Fibroblast of lung (primary cell): ENCODE measurements at places on chromosomes 1 and 21.

- no peak for DNase-seq
Observed at GRCh38 chr1:955474-955873, 3.6 kb downstream of the NOC2L start.

DNA sequence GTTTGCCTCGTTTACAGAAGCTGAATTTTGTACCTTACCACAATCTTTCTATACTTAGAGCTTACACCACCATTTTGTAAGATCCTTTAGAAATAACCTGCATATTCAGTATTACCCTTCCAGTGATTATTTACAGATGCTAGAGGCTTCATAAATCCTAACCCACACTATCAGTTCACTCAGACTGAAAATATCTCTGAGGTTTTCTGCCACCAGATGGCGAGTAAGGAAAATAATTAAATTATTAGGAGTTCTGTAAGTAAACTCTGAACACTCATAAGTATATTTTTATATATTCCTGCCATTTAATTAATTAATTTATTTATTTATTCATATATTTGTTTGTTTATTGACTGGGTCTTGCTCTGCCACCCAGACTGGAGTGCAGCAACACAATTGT, 1635.2 kb downstream of the PLA2G4A start:
- DNase-seq: peak; percentile 10

GRCh38 chr1:31861346-31861745, 45.5 kb upstream of the SPOCD1 start:
- no peak for DNase-seq

DNA sequence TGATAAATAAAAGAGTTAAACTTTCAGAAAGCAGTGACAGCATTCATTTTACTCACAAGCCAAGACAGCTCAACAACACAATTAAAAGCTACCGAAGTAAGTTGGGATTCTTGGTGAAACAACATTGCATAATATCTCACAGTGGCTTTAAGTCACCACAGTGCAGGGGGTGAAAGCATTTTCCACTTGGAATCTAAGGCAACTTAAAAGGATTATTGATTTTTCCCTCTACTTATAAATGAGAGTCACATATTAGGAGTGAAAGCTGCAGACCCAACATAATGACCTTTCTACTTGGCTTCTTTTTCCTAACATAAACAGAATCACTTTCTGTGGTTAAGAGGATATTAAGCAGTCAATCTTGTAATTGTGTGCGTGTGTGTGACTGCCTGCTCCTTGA, 536.6 kb upstream of the CXADR start:
- DNase-seq: peak; percentile 8

GRCh38 chr1:98030976-98031375, 110.1 kb upstream of the DPYD start:
- DNase-seq: no peak

DNA sequence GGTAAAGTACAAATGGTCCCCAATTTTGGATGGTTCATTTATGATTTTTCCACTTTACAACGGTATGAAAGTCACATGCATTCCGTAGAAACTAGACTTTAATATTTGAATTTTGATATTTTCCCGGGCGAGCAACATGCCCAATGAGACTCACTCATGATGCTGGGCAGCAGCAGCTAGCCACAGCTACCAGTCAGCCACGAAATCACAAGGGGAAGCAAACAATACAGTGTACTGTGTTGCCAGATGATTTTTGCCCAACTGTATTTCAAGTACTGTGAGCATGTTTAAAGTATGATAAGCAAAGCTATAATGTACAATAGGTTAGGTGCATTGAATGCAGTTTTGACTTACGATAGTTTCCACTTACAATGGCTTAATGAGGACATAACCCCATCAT, 266.8 kb downstream of the VAV3 start:
- DNase-seq: no peak

DNA sequence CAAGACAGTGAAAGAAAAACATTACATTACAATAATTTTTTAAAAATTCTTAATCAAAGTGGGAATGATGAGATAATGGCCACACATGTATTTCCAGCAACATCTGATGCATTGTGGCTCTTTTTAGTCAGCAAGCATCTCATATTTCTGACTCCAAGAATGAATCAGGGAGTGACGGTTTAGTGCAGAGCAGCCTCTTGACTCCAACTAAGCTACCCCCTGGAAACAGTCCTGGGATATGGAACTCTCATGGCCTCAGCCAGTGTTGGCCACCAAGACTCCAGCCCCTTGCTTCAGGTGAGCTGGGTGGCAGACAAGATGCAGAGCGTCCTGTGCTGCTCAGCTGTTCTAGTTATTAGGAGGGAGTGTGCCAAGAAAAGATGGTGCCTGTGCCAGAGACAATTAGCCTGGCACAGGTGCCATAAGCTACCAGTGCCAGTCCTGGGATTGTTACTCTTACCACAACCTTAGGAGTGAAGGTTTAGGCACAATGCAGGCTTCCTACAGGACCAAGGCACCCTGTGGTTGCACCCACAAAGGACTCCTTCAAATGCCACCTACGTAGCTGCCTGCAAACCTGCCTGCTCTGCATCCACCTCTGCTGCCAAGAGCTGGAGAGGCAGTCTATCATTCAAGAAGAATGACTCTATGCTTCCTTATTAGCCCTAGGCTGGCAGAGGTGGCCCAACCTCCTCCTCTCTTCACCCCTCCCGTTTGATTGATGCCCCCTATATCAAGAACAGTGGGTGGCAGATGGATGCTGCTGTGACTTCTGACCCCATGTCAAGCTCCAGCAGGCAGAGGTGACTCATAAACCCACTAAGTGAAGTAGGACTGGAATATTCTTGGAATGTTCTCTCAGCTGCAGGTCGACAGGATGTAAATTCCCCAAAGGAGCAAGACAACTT, 6.0 kb upstream of the SEC16B start:
- peak; percentile 89 for DNase-seq

- no peak for DNase-seq
Observed at GRCh38 chr1:157700305-157700704, 264 bp downstream of the FCRL3 start.

GRCh38 chr1:215507119-215507518, 60.0 kb upstream of the KCTD3 start:
- peak; percentile 81 for DNase-seq

DNA sequence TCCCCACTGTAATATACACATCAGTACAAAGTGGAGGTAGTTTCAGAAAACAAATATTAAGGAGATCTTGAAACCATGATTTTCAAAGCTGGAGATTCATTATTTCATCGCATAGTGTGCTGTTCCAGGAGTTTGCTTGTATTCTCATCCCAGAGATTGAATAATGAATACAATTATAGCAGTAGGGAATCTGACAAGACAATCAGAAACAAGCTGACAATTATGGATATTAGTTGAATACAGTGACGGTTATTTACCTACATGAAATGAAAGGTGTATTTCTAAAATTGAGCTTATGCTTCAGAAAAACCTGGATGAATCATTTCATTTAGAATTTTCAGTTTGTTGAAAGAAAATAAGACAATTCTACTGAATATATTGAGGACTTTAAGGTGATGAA, 2119.0 kb downstream of the MRPL39 start:
- no peak for DNase-seq

GRCh38 chr1:158087320-158087927, 93.3 kb upstream of the CD1D start:
- peak; percentile 69 for DNase-seq

DNA sequence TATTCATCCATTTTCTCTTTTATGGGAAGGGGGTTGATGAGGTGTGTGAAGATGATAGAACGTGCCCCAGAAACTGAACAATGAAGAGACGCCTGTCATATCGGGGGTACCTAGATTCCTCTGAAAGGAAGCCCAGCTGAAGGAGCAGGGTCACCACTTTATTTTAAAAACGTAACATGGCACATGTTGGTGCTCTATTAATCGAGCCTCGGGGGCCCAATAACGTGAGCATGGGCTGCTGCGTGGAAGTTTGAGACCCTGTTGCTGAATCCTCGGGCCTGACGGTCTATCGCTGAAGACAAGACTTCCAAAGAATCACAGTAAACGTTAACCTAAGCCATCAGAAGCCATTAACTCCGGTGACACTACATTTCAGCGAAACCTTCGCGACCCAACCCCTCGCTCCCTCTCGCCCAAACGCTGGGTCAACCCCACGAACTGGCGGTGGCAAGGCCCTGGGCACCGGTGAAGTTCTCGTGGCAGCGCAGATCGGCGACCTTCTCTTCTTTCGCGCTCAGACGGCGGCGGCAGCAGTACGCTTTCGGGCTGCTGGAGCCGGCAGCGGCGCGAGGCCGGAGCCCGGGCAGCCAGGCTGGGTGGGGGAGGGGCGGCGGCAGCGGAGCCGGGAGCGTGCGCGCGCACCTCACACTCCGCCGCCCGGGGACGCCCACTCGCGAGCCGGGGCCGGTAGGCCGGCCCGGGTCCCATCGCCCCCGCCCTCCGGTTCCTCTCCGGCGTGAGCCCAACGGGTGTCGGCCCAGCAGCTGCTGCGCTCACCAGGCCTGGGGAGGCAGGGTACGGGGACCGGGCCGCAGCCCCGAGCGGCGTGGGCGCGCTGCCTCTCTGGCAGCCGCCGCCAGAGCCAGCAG, 838 bp upstream of the MAN1A2 start:
- DNase-seq: peak; percentile 62

DNA sequence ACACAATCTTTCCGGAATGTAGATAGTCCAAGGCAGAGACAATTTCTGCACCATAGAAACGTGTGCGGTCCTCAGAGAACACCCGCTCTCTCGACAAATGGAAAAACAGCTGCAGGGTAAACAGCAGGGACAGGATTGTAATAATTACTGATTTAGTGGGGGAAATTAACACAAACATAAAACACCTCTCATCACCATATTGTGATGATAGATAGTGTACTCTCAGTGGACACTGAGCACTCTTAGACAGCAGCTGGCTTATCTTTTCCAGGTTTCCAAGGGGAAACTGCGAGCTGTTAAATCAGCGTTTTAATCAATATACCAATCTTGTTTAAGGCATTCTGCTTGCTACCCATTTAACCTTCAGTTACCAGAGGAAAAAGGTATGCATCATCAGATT, 277.1 kb downstream of the AKT3 start:
- DNase-seq: no peak

DNA sequence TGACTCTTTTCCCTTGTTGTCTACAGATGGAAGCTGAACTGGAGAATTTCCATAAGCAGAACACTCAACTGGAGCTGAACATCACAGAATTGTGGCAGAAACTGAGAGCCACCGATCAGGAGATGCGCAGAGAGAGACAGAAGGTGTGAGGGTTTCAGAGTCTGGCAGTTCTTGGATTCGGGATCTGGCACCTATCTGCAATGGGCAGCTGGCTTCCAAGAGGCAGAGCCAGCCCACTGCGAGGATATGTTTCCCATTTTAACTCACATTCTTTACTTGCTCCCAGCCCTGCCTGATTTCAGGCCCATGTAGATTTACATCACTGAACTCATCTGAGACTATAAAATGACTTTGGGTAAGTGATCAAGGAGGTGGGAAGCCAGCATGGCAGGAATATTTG, 37.3 kb upstream of the TMEM125 start:
- DNase-seq: no peak
